ENCODE measurements at places on chromosomes 6 and 20. TPM values are rescaled to one million over a fixed set of nuclear protein-coding genes. Genes with fewer than 3 reads are reported as not detected.

The ARMH2 gene
- total RNA-seq = not detected

The ROMO1 gene
- total RNA-seq = 326 TPM

The BTNL2 gene
- total RNA-seq = not detected

The PLG gene
- total RNA-seq = not detected

The HACE1 gene
- 3.1 TPM for total RNA-seq

The CST5 gene
- total RNA-seq = not detected

The ME1 gene
- 39.6 TPM for total RNA-seq

The ATP9A gene
- 10.1 TPM for total RNA-seq

The TTLL9 gene
- total RNA-seq = 0.14 TPM

The OR5V1 gene
- not detected for total RNA-seq

The MACROD2 gene
- 0.64 TPM for total RNA-seq

The TAAR9 gene
- total RNA-seq = not detected

The EIF2S2 gene
- 96.0 TPM for total RNA-seq

The KIFC1 gene
- 44.5 TPM for total RNA-seq

The SRSF12 gene
- 1.0 TPM for total RNA-seq

The RAD21L1 gene
- total RNA-seq = not detected

The CCN5 gene
- total RNA-seq = 38.0 TPM

The C6orf141 gene
- total RNA-seq = 20.9 TPM

The BEND6 gene
- total RNA-seq = 0.88 TPM

The BEND3 gene
- 3.3 TPM for total RNA-seq

The UNC5CL gene
- 0.57 TPM for total RNA-seq

The PHF10 gene
- total RNA-seq = 17.2 TPM

The TRIM31 gene
- total RNA-seq = 1.7 TPM

The ANKRD6 gene
- 1.8 TPM for total RNA-seq

The IBTK gene
- total RNA-seq = 15.0 TPM

The ALDH5A1 gene
- total RNA-seq = 8.3 TPM

The BCAS1 gene
- total RNA-seq = 1.1 TPM
